ENCODE measurements at places on chromosomes 5 and 9.

DNA sequence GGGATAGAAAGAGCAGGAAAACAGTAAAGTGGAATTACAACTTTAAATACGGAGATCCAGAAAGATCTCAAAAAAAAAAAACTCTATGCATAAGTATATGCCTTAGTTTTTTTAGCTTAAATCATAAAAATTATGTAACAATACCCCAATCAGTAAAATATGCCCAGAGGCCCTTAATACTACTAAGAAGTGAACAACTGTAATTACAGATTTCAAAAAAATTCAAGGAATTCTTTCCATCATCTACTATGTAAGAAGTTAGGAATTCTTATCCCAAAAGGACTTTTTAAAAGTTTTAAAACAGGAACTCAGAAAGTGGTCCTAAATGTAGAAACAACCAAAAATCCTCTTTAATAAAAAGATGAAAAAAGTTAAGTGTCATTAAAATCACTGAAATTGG is 111.3 kb downstream of the SSBP2 start:
- no peak for DNase-seq

DNA sequence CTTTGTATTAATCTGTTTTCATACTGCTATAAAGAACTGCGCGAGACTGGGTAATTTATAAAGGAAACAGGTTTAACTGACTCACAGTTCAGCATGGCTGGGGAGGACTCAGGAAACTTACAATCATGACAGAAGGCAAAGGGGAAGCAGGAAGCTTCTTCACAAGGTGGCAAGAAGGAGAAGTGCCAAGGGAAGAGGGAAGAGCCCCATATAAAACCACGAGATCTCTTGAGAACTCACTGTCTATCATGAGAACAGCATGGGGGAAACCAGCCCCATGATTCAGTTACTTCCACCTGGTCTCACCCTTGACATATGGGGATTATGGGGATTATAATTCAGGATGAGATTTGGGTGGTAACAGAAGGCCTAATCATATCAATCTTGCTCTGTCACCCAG is 60.9 kb upstream of the CHD1 start:
- DNase-seq = no peak

DNA sequence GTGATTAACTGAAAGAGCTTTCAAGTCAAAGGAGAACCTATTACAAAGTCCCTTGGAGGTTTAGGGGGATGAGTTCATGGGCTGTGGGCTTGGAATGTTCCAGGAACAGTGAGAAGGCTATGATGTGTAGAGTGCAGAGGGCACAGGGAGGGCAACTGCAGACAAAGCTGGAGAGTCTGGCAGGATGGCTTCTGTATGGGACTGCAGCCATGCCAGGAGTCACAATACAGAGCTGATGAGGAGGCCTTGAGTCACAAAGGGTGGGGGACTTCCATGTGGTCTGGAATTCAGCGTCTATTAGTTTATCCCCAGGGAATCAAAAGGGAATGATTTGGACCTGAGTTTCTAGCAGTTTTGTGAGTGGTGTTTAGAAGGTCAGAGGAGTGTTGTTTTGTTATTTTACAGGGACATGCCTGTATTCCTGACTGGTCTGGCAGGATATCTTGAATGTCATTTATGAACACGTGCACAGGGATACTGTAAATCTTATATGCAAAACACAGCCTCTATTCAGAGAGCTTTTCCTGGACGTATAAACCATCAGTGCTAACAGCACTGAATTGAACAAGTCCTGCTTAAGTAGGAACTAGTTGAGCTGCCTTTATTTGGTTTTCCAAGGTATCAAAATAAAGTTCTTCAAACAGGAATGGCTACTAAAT is 14.3 kb upstream of the TEK start:
- DNase-seq = no peak

DNA sequence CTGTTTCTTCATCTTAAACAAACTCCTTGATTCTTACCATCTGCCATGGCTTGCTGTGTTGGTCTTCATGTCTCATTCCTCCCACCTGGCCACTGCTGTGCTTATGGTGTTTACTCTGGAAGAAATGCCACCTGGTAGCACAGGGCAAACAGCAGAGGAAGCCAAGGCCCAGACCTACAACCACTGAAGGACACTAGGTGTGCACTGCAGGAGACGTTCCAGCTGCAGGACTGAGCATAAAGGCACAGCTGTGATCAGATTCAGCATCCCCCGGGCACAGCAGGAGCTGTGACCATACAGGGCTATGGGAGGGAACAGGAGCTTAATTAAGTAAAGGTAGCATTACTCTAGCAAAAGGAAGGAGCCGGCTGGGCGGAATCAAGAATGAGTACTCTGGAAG is 12.6 kb upstream of the GNAQ start:
- DNase-seq = no peak

GRCh38 chr9:19298436-19299000 is 68.0 kb downstream of the DENND4C start:
- no peak for DNase-seq

- peak; percentile 10 for DNase-seq
Measured at GRCh38 chr5:162769019-162769418, 668.4 kb upstream of the CCNG1 start.

- DNase-seq = no peak
Measured at GRCh38 chr9:89421595-89421994, 76.3 kb downstream of the SEMA4D start.

GRCh38 chr5:29950416-29951145 is 1242.9 kb upstream of the CDH6 start:
- DNase-seq = no peak

GRCh38 chr9:137160716-137161557 is 8.9 kb downstream of the LRRC26 start:
- DNase-seq = no peak

GRCh38 chr5:130616161-130616560 is 548.9 kb downstream of the HINT1 start:
- no peak for DNase-seq

DNA sequence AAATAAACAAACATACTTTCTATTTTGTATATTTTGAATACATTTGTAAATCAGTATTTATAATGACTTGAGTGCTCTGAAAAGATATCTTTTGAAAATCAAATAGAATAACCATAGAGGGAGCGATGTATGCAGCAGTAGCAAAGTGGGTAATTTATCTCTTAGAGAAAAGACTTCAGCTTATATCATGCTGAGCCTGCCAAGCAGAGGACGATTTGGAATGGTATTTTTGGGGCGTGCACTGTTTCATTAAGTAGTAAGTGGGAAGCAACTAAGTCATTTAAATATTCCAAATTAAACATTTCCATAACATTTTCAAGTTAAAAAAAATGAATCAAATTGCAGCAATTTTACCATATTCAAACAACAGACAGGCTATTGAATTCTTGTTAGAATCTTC is 147.6 kb downstream of the CDH10 start:
- no peak for DNase-seq

GRCh38 chr9:4886698-4887097 is 94.0 kb downstream of the RCL1 start:
- no peak for DNase-seq

GRCh38 chr9:124766815-124767554 is 4.1 kb downstream of the NR6A1 start:
- DNase-seq = no peak

- DNase-seq = no peak
Measured at GRCh38 chr9:14415947-14416346, 102.0 kb upstream of the NFIB start.

GRCh38 chr5:93088592-93089389 is 492.2 kb downstream of the NR2F1-AS1 start:
- no peak for DNase-seq

GRCh38 chr5:161096581-161096980 is 244.6 kb upstream of the ATP10B start:
- no peak for DNase-seq

- DNase-seq = no peak
Measured at GRCh38 chr5:156783092-156783491, 67.0 kb upstream of the PPP1R2B start.

DNA sequence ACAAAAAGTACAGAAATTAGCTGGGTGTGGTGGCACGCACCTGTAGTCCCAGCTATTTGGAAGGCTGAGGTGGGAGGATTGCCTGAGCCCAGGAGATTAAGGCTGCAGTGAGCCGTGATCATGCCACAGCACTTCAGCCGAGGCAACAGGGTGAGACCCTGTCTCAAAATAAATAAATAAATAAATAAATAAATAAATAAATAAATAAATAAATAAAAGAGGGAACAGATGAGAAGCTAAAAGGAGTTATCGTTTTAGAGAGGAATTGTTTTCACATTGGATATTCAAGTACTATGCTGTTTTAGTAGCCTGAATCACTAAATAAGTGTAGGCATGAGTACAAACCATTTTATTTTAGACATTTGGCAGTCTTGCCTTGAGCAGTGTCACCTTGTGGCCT is 151.7 kb downstream of the UNC13B start:
- no peak for DNase-seq

GRCh38 chr5:76291305-76292077 is 111.6 kb upstream of the IQGAP2 start:
- DNase-seq = no peak

DNA sequence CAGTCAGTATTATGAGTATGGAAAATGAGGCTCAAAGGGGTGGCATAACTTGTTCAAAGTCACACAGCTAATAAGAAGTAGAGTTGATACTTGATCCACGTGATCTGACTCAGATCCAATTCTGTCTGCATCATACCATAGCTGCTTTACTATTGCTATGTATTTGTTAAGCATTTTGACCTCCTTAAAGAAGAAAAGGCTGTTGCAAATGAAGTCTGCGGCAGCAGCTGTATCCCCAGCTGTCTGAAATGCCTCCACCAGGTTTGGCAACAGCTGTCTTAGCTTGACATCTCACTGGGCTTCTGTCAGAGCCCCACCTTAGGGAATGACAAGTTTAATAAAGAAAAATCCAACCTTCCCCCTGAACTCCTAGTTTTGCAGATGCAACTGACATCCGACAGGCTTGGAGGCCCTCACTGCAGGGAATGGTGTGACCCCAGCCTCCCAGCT is 75.6 kb upstream of the SLC44A1 start:
- no peak for DNase-seq

DNA sequence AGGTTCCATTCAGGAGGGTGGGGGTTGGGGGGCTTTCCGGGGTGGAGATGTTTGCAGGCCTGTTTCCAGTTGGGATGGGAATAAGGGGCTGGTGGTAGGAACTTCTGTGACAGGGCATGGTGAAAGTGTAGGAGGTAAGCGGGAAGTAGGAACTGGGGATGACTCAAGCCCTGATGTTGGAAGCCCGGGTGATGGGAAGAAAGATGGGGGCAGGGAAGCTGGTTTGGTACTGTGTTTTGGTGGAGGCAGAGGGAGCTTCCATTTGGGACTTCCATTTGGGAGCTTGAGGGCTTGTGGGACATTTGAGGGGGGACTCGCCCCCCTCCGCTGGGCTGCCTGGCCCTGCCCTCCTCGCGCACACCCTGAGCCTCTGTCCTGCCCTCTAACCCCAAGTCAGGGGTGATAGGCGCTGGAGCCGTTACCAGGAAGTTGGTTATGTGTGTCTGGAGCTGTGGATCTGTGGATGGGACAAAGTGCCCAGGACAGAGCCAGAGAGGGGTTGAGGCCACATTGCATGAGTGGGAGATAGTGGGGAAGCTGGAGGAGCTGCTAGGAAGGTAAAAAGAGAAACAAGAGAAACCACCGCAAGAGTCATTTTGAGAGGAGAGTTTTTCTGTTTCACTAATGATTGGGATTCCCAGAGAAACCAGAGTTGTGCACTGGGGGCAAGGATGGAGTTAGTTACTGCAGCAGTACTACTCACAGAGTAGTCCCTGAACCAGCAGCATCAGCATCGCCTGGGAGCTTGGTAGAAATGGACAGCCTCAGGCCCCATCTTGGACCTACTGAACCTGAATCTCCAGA is 6.6 kb downstream of the RGS14 start:
- DNase-seq = no peak

DNA sequence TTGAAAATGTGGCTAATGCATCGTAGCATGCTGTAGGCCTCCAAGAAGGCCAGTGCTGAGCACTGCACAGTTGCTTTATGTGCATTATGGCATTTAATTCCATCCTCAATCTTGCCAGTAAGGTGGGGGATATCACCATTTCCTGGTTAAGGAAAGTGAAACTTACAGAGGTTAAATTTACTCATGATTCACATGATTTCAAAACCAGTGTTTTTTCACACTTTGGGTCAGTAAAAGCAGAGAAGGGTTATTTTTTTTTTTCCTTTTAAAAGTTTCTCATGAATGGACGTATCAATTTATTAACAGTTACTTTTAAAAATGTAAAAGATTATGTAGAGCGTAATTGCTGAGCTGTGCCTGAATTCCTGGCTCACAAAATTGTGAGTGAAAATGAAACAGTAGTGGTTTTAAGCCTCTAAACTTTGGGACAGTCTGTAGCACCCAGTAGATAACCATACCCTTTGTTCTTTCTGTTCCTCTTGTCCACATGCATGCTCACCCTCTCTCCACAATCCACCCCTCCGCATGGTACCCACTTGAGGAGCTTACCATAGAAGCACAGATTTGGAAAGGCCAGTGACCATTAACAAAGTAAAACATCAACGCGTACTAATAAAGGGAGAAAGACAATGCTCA is 21.2 kb downstream of the MAST4 start:
- DNase-seq = no peak

GRCh38 chr9:133130685-133131244 is 9.7 kb upstream of the RALGDS start:
- no peak for DNase-seq

- DNase-seq = no peak
Measured at GRCh38 chr5:91281401-91281800, 101.7 kb downstream of the ARRDC3 start.

DNA sequence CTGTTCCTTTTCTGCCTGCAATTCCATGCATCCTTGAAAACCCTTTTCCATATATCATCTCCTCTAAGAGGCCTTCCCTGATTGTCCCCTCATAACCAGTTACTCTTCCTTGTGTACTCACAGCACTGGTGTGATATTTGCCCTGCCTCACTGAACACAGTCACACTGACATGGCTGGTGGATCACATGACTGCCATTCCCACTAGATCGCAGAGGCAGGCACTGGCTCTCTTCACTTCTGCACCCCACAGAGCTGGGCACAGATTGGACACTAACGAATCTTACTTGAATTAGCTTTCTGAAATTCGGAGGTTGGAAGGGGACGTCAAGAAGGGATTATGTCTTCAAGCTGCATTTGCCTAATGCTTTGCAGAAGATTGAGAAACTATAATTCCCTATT is 208.0 kb downstream of the PAPPA start:
- DNase-seq = no peak

DNA sequence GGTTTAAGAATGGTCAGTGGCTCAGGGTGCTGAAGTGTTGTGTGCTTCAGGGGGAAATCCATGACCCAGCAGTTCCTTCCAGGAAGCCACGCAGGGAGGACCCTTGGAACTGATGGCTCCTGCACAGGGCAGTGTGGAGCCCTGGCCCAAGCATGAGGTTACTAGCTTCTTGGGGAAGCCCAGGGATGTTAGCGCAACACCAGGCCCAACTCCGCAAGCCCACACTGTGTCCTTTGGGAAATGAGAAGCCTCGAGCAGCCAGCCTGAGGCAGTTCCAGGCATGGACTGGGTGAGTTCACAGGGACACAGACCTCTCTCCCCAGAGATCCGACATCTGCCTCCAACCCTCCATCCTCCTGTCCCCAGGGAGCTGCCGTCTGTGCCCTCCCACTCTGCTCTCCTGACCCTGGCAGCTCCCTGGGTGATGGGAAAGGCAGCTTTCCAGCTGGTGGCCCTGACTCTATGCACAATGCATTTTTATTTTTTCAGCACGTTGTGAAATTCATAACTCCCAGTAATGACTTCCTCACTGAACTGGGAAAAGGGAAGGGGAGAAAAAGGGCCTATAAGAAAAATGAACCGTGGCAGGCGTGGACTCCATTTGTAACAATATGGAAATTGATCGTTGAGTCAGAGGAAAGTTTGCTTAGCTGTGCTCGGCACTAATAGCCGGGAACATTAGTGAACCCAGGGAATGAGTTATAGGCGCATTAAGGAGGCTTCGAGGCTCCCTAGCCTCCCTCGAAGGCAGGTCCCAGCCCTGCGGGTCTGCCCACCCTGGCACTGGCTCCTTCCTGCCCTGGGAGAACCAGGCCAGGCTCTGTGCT is 34.1 kb downstream of the LMX1B start:
- no peak for DNase-seq

Measured in SK-N-MC (cell line).